ENCODE measurements at places on chromosomes 6 and 20.

DNA sequence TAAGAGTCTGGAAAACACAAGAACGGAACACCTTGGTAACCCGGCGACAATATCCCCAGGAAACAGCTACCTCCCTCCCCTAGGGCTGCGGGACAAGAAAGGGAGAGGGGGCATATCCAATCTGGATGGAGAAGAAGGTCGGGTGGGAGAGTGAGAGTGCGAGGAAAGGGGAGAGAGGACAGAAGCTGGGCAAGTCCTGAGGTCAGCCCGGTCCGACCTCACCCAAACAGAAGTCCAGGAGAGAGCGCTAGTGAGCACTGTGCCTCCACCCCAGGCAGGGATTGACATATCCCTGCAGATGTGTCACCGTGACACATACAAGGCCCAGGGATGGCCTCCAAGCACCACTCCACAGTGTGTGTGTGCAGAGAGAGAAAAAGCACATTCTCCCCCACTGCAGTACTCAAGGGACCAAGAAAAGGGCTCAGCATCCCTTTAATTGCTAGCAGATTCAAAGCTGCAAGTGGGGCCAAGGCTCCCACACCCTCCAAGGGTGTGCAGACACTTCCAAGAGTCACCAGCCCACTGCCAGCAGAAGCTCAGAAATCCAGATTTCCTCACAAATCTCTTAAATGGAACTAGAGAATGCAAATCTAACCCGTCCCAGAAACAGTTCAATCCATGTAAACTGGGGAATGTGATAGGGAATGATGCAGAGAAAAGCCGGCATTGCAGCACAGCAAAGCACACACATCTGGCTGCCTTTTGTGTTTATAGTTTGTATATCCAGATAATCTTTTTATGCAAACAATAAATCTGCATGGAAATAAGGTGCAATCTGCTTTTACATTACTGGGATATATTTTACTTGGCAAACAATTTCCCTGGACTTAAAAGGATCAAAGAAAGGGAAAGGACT is 3.1 kb downstream of the PXDC1 start:
- ATAC-seq = peak; percentile 68

DNA sequence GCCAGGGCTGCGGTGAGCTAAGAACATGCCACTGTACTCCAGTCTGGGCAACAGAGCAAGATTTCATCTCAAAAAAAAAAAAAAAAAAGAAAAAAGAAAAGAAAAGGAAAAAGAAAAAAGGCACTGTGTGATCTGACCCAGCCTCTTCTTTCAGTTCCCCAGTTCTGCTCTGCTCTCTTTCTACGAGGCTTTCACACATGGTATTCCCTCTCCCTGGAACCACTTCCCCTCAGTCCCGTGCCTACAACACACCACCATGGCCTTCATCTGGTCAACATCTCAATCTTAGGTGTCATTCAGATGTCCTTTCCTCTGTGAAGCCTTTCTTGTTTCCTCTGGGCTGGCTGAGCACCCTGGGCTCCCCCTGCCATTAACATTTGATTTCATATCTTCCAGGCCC is 2.3 kb upstream of the DSN1 start:
- no peak for ATAC-seq

DNA sequence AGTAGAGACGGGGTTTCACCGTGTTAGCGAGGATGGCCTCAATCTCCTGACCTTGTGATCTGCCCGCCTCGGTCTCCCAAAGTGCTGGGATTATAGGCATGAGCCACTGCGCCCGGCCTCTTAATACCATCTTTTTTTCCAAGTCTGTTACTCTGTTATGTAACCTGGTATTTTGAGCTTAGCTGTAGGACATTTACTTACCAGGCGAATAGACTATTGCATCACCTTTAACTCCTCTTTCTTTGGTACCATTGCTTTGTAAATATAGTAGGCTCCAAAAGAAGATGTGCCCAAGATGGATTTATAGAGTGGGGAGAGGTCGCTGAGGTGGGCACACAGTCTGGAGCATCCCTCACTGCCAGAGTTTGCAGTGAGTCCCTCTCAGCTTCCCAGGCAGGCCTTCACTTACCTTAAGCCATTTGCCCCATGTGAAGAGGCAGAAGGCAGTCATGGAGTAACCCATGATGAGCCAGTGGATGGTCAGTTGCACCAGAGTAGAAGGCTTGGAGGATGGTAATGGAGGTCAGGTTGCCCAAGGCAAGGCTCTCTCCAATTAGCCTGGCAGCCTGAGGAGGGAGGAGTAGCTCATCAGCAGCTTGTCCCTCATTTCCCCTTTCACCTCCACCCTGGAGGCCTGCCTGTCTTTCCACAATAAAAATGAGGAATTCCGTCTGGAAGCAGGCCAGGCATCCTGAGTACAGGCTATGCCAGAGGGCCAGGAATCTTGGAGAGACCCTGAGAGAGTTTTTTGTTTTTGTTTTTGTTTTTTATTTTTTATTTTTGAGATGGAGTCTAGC is 9.7 kb downstream of the TIAM2 start:
- ATAC-seq = no peak

DNA sequence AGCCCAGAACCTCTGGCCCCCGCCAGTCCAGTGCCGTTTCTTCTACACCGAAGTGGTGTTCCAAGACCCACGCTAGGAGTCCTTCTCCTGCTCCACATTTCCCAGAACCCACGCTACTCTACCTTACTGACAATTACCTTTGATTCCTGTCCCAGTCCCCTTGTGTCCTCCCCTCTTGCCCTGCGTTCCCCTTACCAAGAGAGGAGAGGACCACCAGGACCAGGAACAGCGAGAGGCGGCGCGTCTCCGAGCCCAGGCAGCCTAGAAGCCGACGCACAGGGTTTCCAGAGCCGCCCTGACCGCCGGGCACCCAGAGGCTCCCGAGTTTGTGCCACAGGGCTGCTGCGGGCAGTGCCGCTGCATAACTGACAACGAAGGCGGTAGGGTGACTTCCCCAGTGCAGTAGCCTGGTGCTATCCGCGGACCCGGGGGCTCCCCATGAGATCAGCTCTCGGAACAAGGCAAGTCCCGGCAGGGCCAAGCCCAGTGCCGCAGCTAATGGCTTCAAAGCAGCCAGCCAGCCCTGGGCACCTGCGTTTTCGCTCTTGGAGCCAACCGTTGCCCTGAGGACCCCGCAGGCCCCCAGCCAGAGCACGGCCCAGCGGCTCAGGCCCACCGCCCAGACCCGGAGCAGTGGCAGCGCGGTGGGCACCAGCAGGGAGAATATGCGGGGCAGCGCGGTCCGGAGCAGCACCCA is 512 bp downstream of the TAP1 start:
- peak; percentile 69 for ATAC-seq

- ATAC-seq = no peak
These were observed 47.8 kb upstream of the MAP7 start for GRCh38 chr6:136598048-136598447.

GRCh38 chr20:20712004-20712473 is 405 bp downstream of the RALGAPA2 start:
- peak; percentile 11 for ATAC-seq

DNA sequence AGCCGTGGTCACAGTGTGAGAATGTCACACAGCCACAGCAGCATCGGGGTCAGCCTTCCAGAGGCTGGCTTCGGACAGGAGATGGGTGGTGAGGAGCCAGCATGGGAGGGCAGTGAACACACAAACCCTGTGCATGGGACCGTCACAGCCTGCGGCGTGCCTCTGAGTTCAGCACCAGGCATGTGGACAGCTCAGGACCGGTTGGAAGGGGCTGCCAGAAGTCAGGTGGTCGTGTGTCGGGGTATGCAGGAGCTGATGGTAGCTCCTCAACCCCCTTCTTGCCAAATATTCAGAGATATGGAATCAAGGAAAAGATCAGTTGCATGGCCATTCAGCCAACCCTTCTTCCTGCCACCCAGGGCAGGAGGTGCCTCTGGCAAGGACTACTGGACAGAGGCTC is 28.2 kb downstream of the MYT1 start:
- no peak for ATAC-seq

DNA sequence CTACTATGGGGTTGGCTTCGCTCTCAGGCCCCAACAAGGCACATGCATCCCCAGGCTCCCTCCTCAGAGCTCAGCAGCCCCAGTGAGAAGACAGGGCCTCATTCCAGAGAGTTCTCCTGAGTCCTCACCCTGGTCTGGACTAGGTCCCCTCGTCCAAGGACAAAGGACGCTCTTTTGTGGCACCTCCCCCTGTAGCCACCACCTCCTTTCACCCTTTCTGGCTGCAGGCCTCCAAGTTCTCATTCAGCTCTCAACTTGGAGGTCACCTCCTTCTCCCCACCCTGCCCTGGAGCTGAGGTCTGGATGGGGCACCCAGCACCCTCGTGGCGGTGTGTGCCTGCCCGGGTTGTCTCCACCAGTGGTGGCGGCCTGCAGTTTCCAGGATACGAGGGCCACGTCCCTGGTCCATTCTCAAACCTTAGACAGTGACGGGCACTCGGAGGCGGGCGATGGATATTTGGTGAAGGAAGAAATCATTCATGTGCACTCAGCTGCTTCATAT is 2.5 kb downstream of the UNC93A start:
- ATAC-seq = no peak

- no peak for ATAC-seq
These were observed 136.6 kb downstream of the SYNDIG1 start for GRCh38 chr20:24605937-24606455.

- peak; percentile 77 for ATAC-seq
These were observed 42.1 kb upstream of the CDH22 start for GRCh38 chr20:46350201-46350985.

DNA sequence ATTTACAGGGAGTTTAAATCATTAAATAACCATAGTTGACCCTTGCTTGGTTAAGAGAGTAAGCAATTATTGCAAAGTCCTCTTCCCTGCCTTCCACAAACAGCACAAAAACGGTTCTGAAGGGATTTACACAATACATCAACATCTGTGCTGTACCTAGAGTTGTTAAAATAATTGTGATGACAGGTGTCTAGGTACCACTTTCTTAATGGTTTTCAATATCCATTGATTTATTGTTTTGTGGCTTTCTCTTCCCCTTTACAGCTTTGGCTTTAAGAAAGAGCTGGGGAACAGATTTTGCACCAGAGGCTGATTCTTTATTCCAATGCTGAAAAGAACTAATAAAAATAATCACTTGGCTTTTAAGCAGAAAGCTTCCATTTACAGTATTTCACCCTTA is 598 bp upstream of the SOX4 start:
- no peak for ATAC-seq

- peak; percentile 67 for ATAC-seq
These were observed 9.4 kb upstream of the HDDC2 start for GRCh38 chr6:125310994-125311649.

DNA sequence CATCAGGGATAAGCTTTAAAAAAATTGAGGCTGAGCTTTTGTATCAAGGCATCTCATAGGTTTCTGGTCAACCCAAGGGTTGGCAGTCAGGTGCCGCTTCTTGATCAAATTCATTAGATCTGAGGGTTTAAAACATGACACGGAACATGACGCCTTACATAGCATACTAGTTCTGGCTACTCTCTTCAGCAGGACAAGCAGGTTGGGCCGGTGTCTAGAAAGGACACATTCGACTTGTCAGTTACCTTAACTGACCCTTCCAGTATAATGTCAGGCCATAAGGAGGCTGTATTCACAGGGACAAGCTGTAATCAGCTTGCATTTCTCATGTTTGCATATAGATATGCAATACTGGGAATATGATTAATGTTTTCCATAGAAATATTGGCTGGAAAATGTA is 65.6 kb downstream of the PHACTR1 start:
- ATAC-seq = no peak

- ATAC-seq = no peak
These were observed 1341.0 kb upstream of the EYS start for GRCh38 chr6:67047996-67048395.

DNA sequence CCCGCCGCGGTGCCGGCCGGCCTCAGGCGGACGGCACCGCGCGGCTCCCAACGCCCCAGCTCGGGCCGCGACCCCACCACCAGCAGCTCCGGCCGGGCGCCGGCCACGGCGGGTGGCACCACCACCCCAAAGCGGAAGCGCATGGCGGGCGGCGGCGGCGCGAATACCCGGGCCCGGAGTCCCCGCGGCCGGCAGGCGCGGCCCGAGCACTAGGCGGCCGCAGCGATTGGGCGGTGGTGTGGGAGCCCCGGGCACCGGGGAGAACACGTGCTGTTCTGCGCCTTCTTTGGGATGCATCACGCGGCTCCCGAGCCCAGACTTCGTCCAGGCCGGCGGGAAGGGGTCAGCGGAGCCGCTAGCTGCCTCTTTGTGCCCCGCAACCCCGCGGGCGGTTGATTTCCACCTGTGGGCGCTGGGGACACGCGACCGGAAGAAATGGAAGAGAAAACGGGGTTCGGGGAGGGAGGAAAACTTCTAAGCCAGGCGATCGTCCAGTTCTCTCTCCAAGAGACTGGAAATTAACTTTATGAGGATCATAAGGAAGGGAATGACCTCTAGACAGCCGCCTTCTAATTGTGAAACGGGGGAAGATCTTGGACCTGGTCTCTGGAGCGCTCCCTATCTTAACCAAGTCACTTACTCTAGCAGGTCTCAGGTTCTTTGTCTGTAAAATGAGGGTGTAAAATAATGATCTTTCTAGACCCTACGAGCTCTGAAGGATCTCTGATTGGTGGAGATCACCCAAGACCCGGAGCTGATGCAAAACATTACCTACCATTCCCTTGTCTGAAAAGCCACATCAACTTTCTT is at the start of gene EPM2A:
Gene EPM2A, minus strand, starts transcription at position 165 of the 810 bp plus-strand sequence. Its CDS starts 22 bp downstream, at position 143.
- ATAC-seq = peak; percentile 76

- peak; percentile 83 for ATAC-seq
These were observed 13.9 kb upstream of the NAA20 start for GRCh38 chr20:20003031-20003954.

DNA sequence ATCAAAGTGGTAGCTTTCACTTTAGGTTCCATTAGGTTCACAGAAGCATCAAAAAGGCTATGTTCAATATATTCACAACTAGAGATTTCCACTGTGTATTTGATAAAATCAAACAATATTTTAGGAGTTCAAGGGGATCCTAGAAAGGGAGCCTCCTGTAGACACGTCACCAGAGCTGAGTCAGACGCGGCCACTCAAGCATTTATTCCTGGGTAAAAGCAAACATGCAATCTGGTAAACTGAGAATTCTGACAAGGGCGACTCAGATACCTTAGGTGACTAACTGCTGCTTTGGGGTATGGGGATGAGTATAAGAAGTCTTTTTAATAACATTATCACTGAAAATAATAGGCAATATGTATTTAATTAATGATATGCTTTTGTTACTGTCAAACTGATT is 118.7 kb upstream of the HMGN3 start:
- ATAC-seq = no peak

- ATAC-seq = peak; percentile 59
These were observed 8.1 kb downstream of the SCRT2 start for GRCh38 chr20:667351-668034.

- peak; percentile 53 for ATAC-seq
These were observed 10.8 kb upstream of the WTAP start for GRCh38 chr6:159716247-159717096.

DNA sequence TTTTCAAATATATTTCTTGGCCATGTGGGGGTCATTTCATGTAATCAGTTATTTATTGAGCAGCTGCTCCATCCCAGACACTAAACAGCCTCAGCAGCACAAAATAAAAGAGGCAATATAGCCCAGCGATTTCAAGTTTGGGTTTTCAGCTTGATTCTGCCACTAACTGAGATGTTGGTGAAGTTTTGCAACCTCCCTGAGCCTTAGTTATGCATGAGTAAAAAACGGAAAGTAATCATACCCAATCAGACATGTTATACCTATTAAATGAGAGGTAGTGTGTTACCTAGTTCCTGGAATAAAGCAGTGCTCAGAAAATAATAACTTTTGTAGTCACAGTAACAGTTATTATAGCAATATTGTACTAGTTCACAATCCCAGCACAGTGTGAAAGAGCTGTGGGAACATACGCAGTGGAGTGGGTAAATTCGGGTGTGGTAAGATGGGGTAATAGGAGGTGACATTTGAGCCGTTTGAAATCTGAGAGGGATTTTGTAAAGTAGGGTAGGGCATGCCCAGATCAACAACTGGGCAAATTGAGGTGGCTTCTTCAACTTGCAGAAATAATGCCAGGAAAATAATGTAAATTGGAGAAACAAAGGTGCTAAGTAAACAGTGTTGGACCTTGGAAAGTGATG is 1.5 kb downstream of the SLC9A8 start:
- no peak for ATAC-seq
